Stimulated activated CD4-positive, alpha-beta T cell treated with anti-CD3 and anti-CD28 coated beads, Interleukin-1b, Interleukin-23, amount 100 ng/mL, for 4 hours (primary cell): ENCODE measurements at places on chromosomes 1 and 21.

GRCh38 chr21:42505090-42505726 is 8.4 kb upstream of the SLC37A1 start:
- no peak for DNase-seq

DNA sequence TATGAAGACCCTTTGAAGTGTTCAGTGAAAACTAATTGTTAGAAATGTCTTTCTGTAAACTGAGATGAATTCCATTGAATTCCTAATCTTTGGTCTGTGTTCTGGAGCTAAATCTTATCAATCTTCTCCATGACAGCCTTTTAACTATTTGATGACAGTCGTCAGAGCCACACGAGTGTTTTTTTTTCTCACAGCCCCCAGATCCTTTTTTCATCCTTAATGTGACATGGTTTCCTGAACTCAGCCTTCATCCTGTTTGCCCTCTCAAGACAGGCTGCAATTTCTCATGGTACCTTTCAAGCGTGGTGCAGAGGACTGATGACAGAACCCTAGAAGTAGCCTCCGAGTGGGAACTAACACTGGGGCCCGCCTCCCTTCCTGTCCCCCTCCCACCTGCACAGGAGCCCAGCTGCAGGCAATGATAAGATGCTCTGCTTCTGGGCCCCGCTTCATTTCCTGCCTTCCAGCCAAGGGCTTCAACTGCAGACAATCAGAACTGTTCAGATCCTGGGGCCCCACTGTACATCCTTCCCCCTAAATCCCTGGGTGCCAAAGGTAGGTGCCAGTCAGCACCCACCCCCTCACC is 114.6 kb upstream of the VAV3 start:
- no peak for DNase-seq

- DNase-seq, result peak; percentile 65
These were observed 34.3 kb upstream of the ECE1 start for GRCh38 chr1:21324368-21325141.

- DNase-seq, result no peak
These were observed 38.1 kb upstream of the C1orf87 start for GRCh38 chr1:60111716-60112115.

- DNase-seq, result no peak
These were observed 103.2 kb downstream of the PKN2 start for GRCh38 chr1:88787023-88787903.

- no peak for DNase-seq
These were observed 3.0 kb downstream of the SDE2 start for GRCh38 chr1:225995919-225996864.

- no peak for DNase-seq
These were observed 134.0 kb downstream of the HIVEP3 start for GRCh38 chr1:41784531-41785274.

GRCh38 chr1:80837066-80837465 is 963.7 kb upstream of the ADGRL2 start:
- no peak for DNase-seq

DNA sequence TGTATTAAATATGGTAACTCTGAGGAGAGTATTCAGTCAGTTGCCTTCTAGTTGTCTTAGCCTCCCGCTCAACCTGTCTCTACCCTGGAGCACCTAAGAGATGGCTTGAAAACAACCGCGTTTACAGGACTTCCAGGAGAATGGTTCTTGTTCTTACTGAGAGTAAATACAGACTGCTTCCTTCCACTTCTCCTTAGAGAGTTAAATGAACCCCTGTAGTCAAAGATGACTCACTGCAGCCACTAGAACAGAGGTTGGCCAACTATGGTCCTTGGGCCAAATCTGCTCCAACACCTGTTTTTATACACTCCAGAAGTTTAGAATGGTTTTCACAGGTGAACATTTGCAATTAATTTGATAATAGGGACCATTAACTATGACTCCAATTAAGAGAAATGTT is 60.1 kb upstream of the ASB17 start:
- DNase-seq, result no peak

GRCh38 chr21:43818685-43819084 is 29.3 kb downstream of the RRP1 start:
- DNase-seq, result no peak

- DNase-seq, result no peak
These were observed 30.7 kb downstream of the TUFT1 start for GRCh38 chr1:151570819-151571218.

DNA sequence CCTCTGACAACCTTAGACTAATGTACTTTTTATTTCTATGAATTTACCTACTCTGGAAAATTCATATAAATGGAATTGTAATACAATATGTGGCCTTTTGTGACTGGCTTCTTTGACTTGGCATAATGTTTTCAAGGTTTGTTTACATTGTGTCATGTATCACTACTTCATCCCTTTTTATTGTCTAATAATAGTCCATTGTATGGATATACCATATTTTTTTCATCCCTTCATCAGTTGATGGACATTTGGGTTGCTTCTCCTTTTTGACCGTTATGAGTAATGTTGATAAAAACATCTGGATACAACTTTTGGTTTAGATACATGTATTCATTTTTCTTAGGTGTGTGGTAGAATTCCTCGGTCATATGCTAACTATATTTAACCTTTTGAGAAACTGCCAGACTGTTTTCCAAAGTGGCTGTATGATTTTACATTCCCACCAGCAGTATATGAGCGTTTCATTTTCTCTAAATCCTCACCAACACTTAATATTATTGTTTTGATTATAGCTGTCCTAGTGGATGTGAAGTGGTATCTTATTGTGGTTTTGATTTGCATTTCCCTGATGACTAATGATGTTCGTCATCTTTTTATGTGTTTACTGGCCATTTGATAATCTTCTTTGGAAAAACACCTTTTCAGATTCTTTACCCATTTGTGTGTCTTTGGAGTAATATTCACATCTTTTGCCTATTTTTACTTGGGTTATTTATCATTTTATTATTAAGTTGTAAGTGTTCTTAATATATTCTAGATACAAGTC is 3.5 kb downstream of the RO60 start:
- no peak for DNase-seq

GRCh38 chr1:58983162-58983561 is 199.3 kb upstream of the JUN start:
- DNase-seq, result no peak

- no peak for DNase-seq
These were observed 3.5 kb upstream of the ZSCAN20 start for GRCh38 chr1:33468967-33469366.

GRCh38 chr1:14937288-14937949 is 216.1 kb upstream of the TMEM51 start:
- DNase-seq, result no peak

- DNase-seq, result no peak
These were observed 85.4 kb downstream of the APP start for GRCh38 chr21:26085127-26085526.

- no peak for DNase-seq
These were observed 38.0 kb downstream of the FMO4 start for GRCh38 chr1:171351961-171352360.

DNA sequence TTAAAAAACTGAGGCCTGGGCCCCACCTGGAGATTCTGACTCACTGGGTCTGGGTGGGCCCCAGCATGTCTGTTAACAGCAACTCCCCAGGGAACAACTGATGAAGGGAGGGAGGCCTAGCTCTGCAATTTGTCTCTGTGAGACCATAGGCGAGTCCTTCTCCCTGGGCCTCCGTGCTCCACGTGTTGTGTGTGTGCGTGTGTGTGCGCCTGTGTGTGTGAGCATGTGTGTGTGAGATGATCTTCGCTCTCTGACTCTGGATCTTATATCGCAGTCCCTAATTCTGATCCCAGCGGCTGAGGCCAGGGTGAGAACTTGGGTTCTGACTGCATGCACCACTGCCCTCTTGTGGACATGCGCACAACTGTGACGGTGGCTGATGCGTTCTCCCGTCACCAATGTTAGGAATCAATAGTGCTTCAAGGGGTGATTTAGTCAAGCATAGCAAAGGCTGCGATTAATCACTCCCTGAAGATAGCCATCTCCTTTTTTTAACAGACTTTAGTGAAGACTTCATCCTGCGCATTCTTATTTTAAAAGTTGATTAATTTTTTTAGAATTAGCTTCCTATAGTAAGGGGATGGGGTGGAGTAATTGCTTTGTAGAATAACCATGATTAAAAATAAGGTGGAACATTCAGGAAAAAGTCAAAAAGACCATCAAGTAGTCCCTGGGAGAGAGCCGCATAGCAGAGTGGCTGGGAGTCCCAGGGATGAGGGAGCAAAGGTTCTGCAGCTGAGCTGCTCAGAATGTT is 62.4 kb upstream of the USP24 start:
- peak; percentile 78 for DNase-seq

DNA sequence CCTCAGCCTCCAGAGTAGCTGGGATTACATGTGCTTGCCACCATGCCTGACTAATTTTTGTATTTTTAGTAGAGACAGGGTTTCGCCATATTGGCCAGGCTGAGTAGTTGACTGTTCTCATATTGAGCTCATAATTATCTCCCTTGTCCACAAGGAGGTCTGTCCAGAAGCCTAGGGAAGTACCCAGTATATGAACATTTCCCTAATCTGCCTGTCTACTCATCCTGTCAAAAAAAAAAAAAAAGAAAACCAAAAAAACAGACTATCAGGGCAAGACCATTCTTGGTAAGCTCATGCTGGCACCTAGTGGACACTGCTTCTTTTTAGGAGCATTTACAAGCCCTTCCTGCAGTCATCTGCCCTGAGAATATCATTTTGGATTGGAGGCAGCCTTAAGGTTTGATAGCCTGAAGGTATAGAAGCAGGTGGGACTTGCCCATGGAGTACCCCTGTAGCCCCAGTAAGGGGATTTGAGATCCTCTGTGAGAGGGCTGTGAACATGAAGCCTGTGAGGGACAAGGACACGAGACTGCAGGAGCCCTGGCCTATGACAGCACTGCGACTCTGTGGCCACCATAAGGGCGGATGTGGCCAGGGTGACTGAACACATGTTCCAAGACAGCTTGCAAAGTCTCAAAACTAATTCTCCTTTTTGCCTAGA is 10.8 kb upstream of the DUSP12 start:
- DNase-seq, result no peak

- no peak for DNase-seq
These were observed 109.8 kb downstream of the DUSP10 start for GRCh38 chr1:221632072-221632471.

GRCh38 chr1:160007577-160008200 is 24.1 kb downstream of the PIGM start:
- DNase-seq, result no peak

GRCh38 chr1:246479061-246479460 is 28.0 kb downstream of the SMYD3 start:
- no peak for DNase-seq

- no peak for DNase-seq
These were observed 81.7 kb downstream of the DDX20 start for GRCh38 chr1:111837393-111837792.

DNA sequence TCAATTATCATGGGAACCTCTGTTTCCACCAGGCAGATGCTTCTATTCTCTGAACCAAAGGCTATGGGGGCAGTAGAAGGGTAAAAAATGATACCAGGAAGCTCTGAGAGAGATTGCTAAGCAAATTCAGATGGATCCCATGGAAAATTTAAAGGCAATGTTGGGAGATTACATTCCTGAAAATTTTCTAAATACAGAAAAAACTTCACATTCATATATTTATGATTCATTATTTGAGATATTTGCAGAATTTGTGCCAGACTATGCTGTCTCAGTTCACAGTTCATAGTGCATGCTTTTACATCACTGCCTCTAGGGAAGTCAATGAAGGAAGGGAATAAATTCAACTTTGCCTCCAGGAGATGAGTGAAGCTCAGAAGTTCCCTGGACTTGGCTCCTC is 57.5 kb downstream of the KCNT2 start:
- no peak for DNase-seq

DNA sequence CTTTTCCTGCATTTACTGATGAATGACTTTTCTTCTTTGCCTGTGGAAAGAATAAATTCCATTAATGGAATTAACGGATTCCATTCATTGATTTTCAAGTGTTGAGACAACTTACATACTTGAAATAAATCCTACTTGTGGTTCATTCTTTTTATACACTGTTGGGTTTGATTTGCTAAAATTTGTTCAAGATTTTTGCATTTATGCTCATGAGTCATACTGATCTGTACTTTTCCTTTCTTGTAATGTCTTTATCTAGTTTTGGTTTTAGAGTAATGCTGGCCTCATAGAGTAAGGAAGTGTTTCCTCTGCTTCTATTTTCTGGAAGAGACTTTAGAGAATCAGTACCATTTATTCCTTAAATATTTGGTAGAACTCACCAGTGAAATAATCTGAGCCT is 14.4 kb downstream of the UROD start:
- DNase-seq, result no peak

DNA sequence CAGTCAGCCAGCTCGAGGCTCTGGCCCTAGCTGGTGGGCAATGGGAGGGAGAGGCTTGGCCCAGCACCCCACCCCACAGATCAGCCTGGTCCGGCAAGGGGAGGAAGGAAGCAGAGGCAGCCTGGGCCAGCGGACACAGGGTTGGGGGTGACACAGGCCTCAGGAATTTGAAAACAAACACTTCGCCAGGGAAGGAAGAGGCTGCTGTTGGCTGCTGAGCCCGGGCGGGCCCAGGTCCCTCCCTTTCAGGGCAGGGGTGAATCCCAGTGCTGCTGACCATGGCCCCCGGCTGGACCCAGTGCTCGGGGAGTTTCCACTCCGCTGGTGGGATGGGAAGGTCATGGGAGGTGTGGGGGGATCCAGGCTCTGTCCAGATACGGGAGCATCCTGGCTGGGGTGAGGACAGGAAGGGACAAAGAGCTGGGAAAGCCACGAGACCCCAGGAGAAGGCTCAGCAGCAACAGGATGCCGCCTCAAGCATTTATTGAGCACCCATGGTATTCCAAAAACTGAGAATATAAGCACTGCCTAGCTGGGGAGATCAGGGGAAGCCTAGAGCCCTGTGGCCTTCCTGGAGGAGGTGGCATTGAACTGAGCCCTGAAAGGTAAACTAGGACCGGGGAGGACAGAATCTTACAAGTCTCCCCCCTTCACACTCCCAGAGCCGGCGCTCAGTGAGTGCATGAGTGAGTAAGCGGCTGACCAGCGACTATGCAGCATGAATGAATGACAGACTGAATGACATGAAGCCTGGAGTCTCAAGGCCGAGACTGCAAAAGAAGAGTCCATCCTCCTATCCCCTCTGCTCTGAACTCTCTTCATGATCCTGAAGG is 26.2 kb upstream of the EPHA2 start:
- no peak for DNase-seq

GRCh38 chr1:94326329-94326728 is 88.9 kb upstream of the ARHGAP29 start:
- no peak for DNase-seq

DNA sequence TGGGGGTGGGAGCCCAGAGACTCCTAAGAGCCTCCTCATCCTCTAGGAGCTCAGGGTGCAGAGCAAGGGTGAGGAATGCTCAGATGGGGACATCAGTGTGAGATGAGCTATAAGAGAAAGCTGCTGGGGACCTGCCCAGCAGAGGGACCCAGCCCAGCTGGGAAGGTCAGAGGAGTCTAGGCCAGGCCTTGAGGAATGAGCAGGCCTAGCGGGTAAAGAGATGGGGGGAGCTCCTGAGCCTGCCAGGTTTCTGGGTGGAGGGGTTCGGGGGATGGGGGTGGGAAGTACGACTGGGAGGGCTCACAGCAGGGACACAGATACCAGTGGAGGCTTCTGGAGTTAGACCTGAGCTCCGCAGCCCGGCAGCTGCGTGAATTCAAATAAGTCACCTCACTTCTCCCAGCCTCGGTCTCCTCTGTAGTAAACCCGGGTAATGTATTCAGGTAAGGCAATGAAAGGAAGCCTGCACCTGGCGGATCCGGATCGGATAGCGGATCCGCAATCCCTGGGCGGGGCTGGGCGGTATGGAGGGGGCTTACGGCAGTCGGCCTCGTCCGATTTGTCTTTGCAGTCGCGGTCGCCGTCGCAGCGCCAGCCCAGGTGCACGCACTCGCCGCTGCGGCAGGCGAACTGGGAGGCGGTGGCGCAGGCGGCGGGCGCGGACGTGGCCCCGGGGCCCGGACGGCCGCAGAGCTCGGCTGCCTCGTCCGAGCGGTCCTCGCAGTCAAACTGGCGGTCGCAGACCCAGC is 38.0 kb upstream of the MAGOH start:
- no peak for DNase-seq
